HepG2 (cell line): ENCODE measurements at places on chromosomes 5 and 9. TPM values are rescaled to one million over a fixed set of nuclear protein-coding genes. Genes with fewer than 3 reads are reported as not detected.

- no peak for DNase-seq
These were observed 49.9 kb upstream of the DPYSL3 start for GRCh38 chr5:147559749-147560148.

DNA sequence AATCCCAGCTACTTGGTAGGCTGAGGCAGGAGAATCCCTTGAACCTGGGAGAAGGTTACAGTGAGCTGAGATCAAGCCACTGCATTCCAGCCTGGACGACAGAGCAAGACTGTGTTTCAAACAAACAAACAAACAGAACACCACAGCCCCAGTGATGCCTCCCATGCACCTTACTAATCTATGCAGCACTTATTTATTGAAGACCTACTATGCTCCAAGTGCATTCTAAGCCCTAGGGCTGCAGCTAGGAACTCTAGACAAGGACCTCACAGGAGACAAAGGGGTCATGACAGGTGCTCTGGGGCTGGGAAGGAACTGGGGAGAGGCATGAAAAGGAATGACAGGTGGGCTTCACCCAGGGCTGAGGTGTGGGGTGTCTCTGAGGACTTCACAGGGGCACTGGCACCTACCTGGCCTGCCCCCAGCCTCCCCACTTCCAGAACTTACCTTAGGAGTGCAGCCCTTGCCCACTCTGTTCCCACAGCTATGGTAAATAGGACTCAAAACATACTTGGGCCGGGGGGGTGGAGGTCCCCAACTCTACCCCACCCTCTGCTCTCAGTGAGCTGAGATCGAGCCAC is 69.4 kb downstream of the C9orf50 start:
- no peak for DNase-seq

DNA sequence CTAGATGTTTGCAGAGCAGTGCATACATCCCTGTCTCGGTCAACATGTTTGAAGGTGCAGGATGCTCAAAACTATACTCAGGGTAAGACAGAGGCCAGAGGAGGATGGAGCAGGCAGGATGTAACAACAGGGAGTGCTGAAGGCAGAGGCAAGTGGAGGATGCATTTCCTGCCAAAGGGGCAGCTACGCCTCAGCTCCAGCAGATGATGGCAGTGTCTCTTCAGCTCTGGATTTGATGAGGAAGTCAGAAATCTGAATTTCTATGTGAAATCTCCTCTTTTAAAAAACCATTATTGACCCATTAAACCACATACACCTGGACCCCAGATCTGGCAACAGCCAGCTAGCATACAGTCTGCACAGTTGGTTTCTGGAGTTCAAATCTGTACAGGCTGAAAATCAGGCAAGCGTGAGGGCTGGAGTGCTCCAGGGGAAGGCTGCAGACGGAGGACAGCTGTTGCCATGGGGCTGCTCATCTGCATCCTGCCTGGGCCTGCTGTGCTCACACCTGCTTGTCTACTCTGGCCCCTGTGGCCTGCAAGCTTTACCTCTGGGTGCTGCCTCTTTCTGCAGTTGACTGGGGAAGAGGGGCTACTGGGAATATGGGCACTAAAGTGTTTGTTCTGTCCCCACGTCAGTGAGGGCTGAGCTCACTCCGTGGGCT is 152.9 kb upstream of the SLC28A3 start:
- no peak for DNase-seq

Gene LCN9
- polyA plus RNA-seq, result not detected in 2 replicates

DNA sequence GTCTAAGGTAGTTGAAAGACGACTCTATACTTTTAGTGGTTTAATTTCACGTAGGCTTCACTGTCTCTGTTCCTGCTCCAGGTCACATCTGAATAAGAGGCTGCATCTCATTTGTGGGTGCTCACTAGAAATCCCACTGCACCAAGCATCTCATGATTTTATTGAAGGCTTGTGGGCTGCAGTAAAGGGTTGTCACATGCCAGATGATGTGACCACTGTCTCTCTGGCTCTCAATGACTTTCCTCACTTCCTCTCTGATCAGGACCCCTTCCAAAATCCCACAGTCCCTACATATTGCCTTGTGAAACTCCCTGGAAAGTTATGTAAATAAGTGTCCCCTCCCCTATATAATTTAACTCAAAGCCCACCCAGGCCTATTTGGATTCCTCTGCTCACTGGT is 8.9 kb upstream of the ZCCHC10 start:
- DNase-seq, result no peak

Gene HRCT1
- polyA plus RNA-seq, result 0.13 and 0.44 TPM in 2 replicates

GRCh38 chr5:143153332-143154119 is 250.0 kb downstream of the NR3C1 start:
- DNase-seq, result no peak

Gene GABRA6
- polyA plus RNA-seq, result not detected in 2 replicates

DNA sequence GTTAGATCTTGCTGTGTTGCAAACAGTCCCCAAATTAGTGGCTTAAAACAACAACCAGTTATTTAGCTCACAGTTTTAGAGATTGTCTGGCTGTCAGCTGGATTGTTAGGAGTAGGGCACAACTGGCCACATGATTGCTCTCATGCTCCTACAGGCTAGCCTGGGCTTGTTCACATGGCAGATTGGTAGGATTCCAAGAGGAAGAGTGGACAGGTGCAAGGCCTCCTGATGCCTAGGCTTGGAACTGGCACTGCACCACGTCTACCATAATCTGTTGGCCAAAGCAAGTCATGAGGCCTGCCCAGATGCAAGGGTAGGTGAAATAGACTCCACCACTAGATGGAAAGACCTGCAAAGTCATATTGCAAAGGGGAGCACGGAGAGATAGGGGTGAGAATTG is 76.4 kb downstream of the ACER2 start:
- no peak for DNase-seq

DNA sequence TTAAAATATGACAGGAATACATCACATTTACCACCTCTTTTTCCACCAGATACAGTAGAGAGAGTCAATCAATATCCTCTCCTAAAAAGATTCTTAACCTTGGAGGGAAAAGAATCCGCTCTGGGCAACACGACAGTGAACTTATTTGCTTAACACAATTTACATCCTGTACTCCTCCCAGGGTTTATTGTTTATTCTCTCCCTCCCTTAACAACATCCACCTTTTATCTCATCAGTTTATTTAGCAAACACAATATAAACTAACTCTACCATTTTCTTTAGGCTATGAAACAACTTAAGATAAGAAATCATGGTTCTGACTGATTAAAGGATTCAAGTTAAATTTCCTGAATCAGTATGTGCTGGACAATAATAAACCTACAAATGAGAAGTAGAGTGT is 50.9 kb downstream of the CERT1 start:
- DNase-seq, result no peak

- DNase-seq, result no peak
These were observed 140.9 kb downstream of the SAXO1 start for GRCh38 chr9:18891946-18892670.

GRCh38 chr9:1429297-1429696 is 379.1 kb downstream of the DMRT2 start:
- peak; percentile 39 for DNase-seq

DNA sequence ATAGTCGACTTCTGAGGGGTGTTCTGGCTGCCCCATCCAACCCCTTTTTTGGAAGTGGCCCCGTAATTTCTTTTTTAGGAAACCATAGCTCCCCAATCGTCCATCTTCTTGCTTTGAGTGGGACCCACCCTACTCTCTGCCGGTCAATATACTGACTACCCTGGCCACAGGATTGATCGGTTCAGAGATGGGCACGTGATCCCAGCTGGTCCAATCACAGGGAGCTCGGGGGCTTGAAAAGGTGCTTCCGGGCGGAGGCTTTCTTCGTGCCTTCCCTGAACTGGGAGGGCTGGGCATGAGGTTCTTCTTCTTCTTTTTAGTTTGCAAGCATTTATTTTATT is 78.7 kb upstream of the SH3PXD2B start:
- no peak for DNase-seq

DNA sequence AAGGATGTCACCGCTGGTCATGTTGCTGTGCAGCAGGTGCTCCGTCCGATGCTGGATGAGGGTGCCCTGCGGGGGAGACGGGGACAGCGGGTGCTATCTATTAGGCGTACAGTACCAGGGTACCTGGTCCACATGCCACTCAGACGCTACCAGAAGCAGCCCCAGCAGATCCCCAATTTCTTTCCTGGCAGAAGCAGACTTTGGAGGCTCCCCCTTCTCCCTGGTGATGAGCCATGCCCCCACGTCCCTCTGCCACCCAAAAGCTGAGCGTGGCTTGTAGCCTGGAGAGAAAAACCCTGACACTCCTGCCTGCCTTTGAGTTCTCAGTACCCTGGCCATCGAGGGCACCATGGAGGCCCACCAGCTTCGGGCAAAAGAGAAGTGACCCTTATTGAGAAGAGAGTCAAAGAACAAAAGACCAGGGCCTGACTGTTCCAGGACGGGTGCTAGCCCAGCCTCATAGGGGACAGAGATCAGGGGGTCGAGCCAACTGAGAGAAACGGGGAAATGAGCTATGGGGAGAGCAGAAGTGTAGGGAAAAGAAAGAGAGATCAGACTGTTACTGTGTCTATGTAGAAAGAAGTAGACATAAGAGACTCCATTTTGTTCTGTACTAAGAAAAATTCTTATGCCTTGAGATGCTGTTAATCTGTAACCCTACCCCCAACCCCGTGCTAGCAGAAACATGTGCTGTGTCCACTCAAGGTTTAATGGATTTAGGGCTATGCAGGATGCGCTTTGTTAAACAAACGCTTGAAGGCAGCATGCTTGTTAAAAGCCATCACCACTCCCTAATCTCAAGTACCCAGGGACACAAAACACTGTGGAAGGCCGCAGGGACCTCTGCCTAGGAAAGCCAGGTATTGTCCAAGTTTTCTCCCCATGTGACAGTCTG is 62.0 kb upstream of the ZNF354B start:
- DNase-seq, result no peak

DNA sequence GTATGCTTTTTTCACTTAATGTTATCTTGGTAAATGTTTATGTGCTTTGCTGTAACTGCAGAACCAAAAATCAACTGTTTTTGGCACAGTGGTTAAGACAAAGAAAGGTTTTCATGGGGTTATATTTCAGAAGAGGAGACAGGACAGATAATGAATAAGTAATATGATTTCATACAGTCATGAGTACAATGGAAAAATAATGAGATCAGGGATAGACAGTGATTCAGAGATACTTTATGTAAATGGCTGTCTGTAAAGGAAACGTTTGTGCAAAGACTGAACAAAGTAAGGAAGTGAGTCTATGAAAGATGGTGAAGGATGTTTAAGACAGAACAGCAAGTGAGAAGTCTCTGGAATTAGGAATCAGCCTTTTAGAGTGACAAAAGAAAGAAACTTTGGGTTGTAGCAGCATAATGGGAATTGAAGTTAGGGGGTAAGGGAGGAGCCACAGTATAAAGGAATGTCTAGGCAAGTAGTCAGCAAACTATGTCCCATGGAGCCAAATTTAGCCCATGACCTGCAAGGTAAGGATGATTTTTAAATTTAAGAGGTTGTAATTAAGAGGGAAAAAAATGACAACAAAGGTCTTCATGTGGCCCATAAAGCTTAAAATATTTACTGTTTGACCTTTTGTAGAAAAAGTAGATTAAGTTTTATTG is 55.0 kb downstream of the TNPO1 start:
- no peak for DNase-seq

DNA sequence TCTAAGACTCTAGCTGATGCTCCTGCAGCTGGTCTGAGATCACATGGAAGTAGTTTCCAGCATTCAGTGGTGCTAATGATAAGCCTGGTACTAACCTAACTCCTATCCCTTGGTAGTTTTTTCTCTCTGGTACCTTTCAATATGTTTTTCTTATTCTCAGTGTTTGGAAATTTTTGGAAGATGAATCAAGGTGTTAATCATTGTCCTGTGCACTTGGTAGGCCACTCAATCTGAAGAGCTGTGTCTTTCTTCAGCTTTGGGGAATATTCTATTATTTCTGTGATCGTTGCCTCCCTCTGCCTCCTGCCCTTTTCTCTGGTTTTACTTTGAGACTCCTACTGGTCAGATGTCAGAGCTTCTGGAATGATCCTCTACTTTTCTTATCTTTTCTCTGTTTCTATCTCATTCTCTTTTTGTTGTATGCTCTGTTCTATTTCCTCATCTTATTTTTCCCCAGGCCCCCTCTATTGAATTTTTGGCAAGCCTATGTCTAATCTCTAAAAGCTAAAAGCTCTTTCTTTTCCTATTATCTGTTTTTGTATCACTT is 136.8 kb downstream of the APBA1 start:
- no peak for DNase-seq

Gene ST6GALNAC4
- 27.7 and 36.4 TPM in 2 replicates for polyA plus RNA-seq

Gene INSL4
- polyA plus RNA-seq, result not detected in 2 replicates

Gene KDM3B
- polyA plus RNA-seq, result 19.6 and 19.7 TPM in 2 replicates
